ENCODE measurements at places on chromosomes 1 and 21.

DNA sequence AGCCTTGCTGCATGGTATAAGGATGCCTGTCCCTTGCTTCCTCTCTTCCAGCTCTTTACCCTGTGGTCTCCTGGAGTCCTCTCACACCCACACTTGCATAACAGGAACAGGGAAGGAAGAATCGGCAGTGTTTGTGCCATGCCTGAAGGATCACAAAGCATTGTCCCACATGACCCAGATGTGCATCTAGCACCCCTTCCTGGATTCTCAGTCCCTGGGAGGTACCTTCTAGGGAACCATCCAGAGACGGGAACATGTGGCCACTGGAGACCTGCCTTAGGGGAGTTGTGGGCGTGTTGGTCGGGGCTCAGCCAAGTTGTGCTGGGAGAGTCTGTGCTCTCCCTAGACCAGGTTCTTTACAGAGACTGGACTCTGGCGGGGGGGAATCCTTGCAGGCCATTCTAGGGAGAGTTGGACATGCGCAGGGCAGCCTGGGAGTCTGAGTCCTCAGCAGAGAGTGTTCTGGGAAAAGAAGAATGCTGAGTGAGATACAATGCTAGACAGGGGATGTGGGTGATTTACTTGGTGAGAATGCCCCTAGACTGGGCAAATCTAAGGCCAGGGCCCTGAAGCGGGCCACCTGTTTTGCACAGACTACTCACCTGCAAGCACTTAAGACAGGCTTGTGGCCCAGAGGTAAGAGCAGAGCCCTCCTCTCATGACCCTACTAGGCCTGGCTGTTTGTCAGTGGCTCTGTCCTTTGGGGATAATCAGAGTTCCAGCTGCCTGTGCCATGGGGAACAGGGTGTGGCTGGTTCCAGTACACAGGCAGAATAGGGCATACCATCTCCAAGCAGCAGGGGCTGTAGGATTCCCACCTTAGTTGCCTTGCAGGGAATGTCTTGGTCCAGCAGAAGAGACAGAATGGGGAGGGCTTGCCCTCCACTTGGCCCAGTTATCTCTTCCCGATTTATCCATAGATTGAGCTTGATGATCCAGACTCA, 89.8 kb downstream of the MAN1C1 start:
- no peak for DNase-seq

GRCh38 chr1:102593276-102593675, 515.0 kb downstream of the COL11A1 start:
- no peak for DNase-seq

GRCh38 chr1:214116258-214116657, 128.5 kb downstream of the PROX1 start:
- DNase-seq = no peak

- no peak for DNase-seq
Measured at GRCh38 chr1:32144033-32144432, 35.4 kb upstream of the TXLNA start.

DNA sequence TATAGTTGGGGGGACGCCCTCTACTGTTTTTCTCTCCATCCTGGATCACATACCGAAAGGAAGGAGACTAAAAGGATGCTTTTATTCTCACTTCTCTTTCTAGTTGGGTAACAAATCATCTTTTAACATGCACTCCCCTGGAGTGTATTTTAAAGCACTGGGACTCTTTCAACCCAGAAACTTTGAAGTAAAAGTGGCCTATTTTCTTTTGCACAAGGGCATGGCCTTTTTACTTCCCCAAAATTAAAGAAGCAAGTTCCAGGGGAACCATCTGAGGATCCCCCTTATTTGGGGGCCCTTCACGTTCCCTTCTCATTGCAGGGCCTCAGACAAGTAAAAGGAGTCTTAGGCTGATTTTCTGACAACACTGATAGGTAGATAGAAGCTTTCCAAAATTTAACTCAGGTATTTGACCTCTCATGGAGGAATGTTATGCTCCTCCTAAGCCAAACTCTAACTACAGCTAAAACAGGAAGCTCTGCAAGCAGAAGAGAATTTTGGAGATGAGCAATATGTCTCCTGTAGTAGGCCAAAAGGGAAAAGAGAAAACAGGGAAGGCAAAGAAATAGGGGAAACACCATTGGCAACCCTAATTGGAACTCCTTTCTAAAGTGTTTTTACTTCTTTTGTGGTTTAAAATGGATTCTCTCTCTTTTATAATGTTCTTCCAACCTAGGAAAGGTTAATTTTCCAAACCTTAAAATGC, 8.9 kb upstream of the CD46 start:
- no peak for DNase-seq

DNA sequence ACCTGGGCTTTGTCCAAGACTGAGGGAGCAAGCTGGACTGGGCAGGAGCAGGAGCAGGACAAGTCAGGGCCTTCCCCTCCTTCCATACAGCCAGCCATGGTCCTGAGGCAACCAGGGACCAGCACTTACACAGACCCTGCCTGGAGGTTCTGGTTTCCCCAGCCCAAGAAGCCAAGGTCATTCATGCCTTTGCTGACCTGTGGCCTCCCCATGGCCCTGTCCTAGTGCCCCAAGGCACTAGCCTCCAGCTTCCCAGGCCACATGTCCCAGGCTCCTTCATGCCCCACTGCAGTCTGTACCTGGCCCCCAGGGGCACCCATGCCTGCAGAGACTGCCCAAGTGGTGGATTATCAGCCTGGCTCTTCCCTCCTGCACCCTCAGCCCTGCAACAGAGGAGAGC, 243.9 kb downstream of the TOMM20 start:
- DNase-seq = no peak

DNA sequence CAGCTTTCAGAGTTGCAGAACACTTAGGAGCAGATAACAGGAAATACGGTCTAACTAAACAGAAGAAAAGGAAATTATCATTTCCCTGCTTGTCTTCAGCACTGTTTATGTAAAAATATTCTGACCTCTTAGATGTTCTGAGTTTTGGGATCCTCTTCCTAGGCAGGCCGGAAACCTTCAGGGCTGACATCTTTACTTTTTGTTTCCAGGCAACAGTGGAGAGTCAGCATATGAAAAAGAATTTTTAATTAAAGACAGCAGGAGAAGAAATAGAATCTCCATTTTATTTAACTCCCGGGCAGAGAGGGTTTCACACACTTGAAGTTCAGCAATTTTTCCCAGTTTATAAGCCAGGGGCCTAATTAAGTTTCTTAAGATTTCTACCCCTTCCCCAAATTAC, 5.1 kb upstream of the RIPPLY3 start:
- DNase-seq = no peak
